ENCODE measurements at places on chromosomes 4 and X.

DNA sequence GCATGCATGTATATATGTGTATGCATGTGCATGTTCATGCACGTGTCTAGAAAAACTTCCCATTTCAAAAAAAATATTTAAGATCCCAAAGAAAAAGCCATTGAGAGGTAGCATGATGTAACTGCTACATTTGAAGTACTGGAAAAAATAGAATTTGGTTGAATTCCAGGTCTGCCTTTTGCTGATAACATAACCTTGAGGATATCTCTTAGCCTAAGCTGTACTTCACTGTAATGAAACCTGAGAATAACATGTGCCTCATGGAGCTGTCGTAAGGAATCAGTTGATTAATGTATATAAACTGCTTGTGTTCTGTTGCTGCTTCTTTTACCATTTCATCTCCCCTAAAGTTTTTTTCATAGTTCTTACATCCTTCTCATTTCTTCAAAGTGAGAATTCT lies 351.8 kb downstream of the GRIA2 start:
- DNase-seq: no peak

DNA sequence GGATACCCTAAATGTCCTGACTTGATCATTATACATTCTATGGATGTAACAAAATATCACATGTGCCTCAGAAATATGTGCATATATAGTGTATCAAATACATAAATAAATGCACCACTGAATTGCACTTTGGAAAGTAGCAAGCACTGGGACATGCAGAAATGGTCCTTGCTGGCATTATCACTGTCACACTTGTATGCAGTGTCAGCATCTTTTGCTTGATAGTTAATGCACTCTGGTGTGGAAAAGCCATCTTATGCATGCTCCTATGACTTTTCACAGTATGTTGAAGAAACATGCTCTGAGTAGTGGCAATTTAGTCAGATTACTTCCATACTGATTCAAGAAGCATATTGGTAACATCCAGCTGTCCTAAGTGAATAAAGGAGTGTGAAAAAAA lies 27.5 kb upstream of the REPS2 start:
- no peak for DNase-seq

DNA sequence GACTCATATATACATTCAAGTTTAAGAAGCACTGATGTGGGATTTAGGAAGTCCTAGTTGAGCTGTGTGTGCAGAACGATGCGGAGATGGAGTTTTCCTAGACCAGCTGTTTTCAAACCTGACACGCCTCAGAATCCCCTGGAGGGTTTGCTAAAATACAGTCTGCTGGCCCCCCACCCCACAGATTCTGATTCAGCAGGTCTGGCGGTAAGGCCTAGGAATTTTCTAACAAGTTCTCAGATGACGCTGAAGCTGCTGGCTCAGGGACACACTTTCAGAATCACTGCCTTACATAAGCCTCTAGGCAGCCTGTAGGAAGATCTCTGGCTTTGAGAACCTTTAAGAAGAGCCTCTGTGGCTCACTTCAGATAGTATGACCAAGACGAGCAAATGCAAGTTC lies 73.1 kb downstream of the PHEX start:
- no peak for DNase-seq

GRCh38 chr4:47814618-47815295 lies 23.1 kb downstream of the CORIN start:
- DNase-seq: no peak

DNA sequence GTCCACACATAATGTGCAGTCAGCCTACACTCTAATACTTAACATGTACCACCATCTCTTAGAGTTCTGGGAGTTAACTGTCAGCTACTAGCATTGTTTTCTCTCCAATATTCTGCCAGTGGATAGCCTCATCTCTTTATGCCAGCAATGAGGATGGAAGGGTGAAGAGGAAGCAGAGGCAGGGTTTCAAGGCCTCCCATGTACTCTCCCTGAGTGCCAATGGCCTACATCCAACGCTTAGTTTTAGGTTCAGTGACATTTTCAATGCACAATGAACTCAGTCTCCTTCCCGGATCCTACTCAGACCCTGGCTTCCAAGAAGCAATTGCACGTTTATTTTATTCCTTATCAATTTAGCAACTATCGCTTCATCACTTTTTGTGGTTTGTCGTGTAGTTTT lies 686.1 kb downstream of the DMD start:
- DNase-seq: no peak

DNA sequence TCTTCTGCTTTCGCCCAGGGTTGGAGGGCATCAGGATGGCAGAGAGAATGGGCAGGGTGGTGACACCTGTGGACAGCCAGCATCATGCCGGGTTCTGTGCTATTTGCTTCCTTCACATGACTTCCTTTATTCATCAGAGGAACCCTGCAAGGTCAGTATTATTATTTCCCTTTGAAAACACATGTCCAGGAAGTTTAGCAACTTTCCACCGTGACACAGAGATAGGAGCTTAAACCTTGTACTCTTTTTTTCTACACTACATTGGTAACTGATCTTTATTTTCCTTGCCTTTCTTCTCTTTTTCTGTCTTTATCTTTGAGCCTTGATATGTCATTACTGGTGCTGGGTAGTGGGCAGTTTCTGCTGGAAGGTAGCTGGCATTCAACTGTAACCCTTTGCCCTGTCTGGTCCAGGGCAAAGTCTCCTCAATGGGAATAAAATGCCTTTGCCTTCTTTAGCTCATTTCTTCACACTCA lies 5.0 kb upstream of the MGST2 start:
- DNase-seq: no peak

- no peak for DNase-seq
Observed at GRCh38 chrX:23578079-23578478, 89.2 kb upstream of the PRDX4 start.

- no peak for DNase-seq
Observed at GRCh38 chr4:102474736-102475504, 26.2 kb upstream of the NFKB1 start.

DNA sequence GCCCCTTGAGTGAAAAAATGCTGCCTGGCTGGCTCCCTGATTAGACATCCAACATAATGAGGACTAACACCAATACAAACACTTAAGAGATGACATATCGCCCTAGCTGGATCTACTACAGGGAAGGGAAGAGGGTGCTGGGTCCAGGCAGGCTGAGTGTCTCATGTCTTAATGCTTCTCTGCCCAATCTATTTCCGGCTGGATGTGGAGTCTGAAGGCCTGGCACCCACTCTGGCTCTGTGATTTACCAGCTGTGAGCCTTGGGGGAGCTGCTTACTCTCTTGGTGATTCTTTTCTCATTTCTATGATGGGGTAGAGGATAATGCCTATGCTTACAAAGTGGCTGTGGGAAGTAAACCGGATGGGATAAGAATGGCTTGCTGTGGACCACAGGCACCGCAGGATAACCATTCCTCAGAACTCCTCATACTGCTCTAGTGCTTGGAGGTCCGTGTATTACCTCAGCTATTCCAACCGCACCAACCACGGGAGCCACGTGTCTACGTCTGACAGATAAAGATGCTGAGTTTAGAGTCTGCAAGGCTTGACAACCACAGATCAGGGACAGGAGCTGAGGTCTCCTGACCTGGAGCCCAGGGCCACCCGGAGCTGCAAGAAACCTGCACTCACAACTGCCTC lies 161.7 kb downstream of the AFAP1 start:
- no peak for DNase-seq

GRCh38 chrX:87924619-87925018 lies 407.0 kb downstream of the KLHL4 start:
- DNase-seq: no peak

GRCh38 chr4:173328236-173328901 lies 5.8 kb downstream of the HMGB2 start:
- DNase-seq: no peak

GRCh38 chr4:57132743-57133137 lies 22.6 kb upstream of the IGFBP7 start:
- DNase-seq: no peak

DNA sequence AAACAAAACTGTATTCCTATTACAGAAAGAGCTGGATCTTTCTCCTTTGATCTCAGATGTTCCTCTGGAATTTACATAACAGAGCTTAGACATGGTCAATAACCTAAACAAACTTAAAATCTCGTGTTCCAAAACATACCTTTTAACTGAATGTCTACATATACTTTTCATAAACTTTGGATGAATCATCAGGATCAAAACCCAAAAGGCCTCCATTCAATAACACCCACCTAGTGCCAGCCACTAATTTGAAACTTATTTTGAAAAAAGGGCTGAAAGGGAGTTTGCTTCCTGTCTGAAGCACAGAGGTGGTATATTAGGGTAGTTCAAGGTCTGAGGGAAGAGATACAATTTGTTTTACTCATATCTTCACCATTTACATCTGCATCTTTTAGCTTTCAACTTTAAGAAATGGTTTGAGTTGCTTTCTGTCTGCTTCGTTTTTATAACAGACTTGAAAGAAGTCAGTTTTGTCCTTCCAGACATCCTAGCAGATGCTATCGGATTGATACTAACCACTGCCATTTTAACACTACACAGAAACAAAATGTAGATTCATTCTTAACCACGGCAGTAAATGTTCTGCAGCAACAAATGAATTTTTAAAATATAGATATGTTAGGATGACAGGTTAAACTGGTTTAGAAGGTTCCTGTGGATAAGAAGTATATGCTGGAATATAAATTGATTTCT lies 242.8 kb upstream of the DKK2 start:
- DNase-seq: no peak

- no peak for DNase-seq
Observed at GRCh38 chrX:42567268-42567667, 210.7 kb downstream of the PPP1R2C start.

DNA sequence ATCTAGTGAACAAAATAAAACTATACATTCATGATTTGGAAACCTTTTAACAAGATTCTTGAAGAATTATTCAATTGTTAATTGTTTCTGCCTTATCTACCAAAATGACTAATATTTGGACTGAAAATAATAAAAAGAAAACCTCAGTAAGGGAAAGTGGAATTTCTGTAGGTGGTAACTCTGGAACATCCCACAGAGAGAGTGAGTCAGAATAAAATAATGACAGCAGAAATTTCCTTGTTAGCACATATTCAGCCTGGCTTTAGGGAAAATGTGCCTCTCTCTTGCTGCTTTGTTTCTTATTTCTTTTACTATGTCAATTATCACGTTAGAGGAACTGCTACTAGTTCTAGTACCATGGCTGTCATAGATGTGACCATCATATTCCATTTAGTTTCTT lies 421.5 kb upstream of the GNPDA2 start:
- DNase-seq: no peak

GRCh38 chr4:84977396-84977795 lies 10.9 kb upstream of the WDFY3 start:
- DNase-seq: no peak

GRCh38 chr4:10097906-10098779 lies 18.5 kb downstream of the WDR1 start:
- DNase-seq: no peak

DNA sequence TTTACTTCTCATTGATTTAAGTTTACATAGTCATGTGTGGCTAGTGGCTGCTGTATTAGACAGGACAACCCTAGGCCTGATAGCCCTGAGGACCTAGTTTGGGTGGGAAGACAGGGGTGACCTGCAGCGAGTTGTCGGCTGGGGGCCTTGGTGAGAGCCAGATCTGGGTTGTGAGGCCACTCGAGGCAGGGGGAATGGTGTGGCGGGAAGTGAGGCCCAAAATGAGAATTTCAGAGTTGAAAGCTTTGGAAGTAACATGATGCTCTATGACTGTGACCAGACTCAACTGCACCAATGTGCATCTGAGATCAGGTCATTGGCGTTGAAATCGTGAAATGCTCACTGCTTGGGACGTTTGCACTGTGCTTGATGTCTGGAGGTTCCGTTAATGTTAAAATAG lies 72.9 kb downstream of the TBL1X start:
- no peak for DNase-seq

DNA sequence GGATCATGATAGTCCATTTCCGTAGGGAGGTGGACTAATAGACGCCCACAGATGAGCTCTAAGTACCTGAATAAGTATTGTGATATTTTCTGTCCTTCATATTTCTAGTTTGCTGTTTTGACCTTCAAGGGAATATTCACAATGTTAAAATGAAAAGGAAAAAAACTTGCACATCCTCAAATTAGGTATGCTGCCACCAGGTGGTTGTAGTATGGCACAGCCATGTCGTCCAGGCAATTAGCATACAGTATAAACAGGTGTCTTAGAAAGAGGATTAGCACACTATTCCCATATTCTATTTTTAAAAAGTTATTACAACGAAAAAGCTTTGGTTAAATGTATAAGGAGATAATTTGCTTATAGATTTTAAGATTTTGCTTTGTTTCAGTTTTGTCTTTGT lies 802.0 kb downstream of the RPA4 start:
- DNase-seq: no peak

GRCh38 chr4:119721878-119722277 lies 93.3 kb upstream of the PDE5A start:
- DNase-seq: no peak

- DNase-seq: no peak
Observed at GRCh38 chr4:22901631-22902030, 208.9 kb downstream of the GBA3 start.

- no peak for DNase-seq
Observed at GRCh38 chrX:100449696-100450608, 39.9 kb upstream of the PCDH19 start.

DNA sequence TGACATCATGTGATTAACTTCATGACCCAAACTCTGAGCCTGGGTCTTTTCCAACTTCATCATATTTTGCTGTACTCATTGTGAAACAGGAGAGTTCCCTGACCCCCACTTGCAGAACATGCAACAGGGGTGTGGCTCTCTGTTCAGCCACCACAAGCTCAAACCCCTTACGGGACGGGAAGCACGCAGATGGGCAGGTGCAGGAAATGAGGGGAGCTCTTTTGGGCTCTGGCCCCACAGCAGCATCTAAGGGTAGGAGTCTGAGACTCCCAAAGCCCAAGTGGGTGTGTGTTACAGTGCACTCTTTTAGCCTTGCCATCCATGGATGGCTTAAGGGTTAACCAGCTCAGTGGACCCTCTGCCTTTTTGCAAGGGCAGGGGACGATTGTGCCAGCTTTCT lies 599.5 kb upstream of the SMIM31 start:
- no peak for DNase-seq

GRCh38 chrX:14899607-14900006 lies 26.4 kb downstream of the MOSPD2 start:
- DNase-seq: peak; percentile 3

GRCh38 chr4:87134122-87134521 lies 86.3 kb downstream of the KLHL8 start:
- DNase-seq: no peak

DNA sequence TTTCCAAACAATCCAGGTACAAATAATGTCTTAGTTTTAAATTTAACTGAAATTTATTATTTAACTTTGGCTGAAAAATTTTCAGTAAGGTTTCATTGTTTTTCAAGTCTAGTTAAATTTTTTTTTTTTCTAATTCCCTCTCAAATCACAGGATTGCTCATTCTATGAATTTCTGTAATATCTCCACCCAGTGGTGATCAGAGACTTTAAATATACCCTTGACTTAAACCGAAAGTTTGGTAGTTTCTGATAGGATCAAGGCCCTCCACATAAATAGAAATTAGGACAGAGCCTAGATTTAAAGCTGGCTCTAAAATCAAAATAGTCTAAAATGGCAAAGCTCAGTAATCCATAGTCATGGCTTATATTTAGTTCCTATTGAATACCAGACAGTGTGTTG lies 175.4 kb downstream of the TBCK start:
- no peak for DNase-seq

GRCh38 chr4:177097291-177097690 lies 212.4 kb upstream of the NEIL3 start:
- DNase-seq: no peak

- no peak for DNase-seq
Observed at GRCh38 chr4:5865896-5866599, 26.8 kb downstream of the CRMP1 start.

Measured in CD4-positive, alpha-beta T cell treated with Interleukin-4 for 4 hours (primary cell).